ENCODE measurements at places on chromosomes 2 and 18. TPM values are rescaled to one million over a fixed set of nuclear protein-coding genes. Genes with fewer than 3 reads are reported as not detected.

The RIT2 gene
- not detected for total RNA-seq

The LCT gene
- total RNA-seq, result not detected

The ERMN gene
- not detected for total RNA-seq

The UGT1A3 gene
- not detected for total RNA-seq

The GRB14 gene
- 2.4 TPM for total RNA-seq

The MROH2A gene
- not detected for total RNA-seq

The DSG3 gene
- not detected for total RNA-seq

The TDRD15 gene
- 0.10 TPM for total RNA-seq

The CDH2 gene
- 208 TPM for total RNA-seq

Data from chondrocyte (in vitro differentiated cells).